Inflammatory macrophage treated with lipopolysaccharide for 1 hour (primary cell): ENCODE measurements at places on chromosomes 2 and 18.

- DNase-seq: no peak
Measured at GRCh38 chr2:178732913-178733312, 74.3 kb downstream of the TTN start.

- DNase-seq: no peak
Measured at GRCh38 chr18:63266888-63267790, 52.4 kb downstream of the BCL2 start.

- no peak for DNase-seq
Measured at GRCh38 chr2:193841384-193842150, 1646.8 kb upstream of the TMEFF2 start.

GRCh38 chr18:70415823-70416488, 127.1 kb downstream of the SOCS6 start:
- DNase-seq: no peak

DNA sequence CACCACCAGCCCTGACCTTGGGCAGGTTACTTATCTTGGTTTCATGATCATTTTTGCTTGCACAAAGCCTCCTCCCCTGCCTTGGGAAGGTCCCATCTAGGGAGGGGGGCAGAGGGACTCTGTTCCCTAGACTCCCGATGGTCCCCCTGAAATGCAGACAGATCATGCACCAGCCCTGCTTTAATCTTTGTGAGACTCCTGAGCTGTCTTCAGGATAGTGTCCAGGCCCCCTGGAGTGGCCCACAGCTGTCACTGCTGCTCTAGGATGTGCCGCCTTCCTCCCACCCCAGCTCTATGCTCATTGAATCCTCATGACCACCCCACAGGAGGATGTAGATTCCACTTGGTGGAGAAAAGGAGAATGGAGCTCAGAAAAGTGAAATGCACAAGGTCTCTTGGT, 28.0 kb downstream of the PCARE start:
- no peak for DNase-seq

DNA sequence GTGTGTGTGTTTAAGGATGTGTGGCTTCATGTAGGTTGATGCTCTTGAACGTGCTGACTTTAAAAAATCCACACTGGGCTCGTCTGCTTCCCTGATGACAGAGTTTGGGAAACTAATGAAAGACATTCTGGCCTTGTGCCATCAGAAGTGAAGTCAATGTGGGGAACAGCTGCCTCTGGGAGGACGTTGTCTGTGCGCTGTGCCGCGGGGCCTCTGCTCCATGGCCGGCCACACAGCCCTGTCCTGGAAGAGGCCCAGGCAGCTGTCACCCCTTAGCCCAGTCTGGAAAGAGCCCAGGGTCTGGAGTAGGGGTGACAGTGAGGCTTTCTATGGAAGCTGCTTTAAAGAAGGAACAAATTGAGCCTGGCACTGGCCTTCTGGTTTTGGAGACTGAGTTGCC, 155.8 kb downstream of the SH3RF3 start:
- DNase-seq: no peak

DNA sequence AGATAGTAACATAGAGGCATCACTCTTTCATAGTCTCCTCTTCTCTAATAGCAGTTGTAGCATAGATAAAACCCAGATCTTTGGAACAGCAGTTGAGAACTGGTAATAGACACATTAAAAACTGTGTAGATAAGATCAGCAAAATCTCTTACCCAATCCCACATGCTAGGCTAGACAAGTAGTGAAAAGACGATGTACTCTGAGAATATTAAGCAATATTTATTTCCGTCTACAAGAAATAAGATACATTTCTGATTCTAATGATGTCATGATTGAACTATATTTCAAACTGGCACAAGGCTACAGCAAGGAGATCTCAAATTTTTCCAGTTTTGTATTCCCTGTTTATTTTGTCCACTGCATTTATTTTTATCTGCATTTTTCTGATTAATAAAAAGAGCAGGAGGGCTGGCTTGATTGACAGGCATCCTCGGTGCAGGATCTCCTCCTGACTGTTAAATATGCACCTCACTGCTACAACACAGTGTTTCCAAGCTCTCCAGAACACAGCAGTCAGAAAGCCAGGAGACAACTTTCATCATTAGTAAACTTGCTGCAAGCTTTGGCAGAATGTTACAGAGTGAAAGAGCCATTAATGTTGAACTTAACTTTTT, 73.3 kb upstream of the ATIC start:
- no peak for DNase-seq

- DNase-seq: no peak
Measured at GRCh38 chr2:207227062-207227748, 61.5 kb upstream of the KLF7 start.

GRCh38 chr2:37881397-37881796, 43.7 kb upstream of the RMDN2 start:
- DNase-seq: no peak

DNA sequence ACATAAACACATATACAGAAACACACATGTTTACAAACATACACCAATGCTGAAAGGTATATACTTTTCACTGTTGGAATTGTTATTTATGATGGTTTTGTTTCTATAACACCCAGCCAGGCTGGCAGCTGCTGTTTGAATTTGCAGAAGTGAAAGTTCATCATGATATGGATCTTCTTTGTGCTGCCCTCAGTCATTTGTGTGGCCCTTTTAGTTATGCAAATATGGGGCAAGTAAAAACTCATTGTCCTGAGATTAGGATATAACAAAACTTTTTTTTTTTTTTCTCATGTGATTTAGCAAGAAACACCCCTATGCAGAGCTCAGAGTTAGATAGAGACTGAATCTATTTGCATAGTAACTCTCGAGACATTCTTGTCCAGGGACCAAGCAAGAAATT, 714.1 kb downstream of the KCNJ3 start:
- no peak for DNase-seq

GRCh38 chr2:152431370-152432098, 96.6 kb downstream of the FMNL2 start:
- no peak for DNase-seq

DNA sequence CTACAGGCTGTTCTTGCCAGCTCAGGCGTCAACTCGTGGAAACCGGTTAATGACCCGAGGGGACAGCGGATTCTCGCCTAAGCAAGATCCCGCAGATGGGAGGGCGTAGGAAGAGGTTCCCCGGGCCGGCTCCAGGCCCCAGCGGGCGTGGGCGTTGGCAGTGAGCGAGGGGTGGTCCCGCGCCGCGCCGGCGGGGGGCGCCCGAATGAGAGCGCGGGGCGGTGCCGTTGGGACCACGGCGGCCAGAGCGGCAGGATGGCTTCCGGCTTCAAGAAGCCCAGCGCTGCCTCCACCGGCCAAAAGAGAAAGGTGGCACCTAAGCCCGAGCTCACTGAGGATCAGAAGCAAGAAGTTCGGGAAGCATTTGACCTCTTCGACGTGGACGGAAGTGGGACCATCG, at the start of gene CETN1:
Gene CETN1 (plus strand): TSS at position 227 of the 400 bp plus-strand sequence. CDS start 29 bp downstream, at position 256.
- no peak for DNase-seq

GRCh38 chr2:237213315-237214022, 127.8 kb downstream of the COPS8 start:
- no peak for DNase-seq

DNA sequence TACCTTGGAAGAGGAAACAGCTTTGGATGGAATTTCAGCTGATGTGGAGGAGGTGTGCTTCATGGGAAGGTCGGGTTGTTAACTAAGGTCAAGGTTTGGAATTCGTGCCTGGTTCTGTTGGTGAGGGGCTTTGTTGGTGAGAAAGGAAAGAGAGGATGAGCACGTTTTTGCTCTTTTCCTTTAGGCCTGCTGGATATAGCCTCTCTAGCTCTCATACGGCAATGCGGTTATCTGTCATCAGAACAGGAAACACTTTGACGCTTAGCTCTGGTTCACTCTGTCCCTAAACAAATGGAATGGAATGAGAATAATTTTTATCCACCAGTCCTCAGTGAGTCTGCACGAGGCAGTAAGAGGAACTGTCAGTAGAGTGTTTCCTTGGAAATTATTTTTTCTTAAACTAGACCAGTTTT, 169.7 kb upstream of the NOSTRIN start:
- DNase-seq: no peak

- no peak for DNase-seq
Measured at GRCh38 chr2:88216641-88217040, 46.5 kb downstream of the THNSL2 start.

DNA sequence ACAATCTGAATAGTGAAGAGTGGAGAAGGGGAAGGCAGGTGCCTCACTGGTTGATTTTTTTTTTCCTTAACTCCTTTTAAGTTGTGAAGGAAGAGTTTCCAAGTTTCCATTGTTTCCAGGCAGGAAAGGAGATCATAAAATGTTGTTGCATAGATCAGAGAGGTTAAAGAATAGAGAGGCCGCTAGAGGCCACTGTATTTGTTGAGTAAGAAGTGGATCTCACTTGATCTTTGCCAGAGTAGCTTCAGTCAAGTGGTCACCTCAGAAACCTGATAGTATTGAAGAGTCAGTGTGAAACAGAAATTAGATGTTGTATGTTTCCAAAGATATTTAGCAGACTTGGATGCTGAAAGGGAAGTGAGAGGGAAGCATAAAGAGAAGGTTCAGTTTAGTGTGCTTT, 17.6 kb downstream of the CTNNA2 start:
- no peak for DNase-seq

DNA sequence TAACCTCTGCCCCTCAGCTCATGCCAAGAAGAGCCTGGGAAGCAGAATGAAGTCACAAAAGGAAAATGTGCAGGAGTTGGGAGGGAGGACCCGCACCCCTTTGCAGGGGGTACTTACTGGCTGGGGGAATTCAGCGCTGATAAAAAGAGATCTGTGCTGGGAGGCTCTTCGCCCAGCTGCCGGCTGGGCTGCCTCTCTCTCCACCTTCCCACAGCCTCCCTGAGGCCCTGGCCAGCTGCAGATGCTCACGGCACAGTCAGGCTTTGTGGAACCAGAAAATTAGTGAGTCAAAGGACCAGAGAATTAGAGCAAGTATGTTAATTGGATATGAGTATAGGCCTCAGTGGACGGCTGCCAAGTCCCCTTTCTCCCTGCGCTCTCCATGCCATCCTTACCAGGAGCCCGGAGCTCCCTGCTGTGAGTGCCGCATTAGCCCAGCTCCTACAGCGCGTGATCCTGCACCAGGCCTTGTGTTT, 181.7 kb upstream of the SH3BP4 start:
- DNase-seq: no peak

DNA sequence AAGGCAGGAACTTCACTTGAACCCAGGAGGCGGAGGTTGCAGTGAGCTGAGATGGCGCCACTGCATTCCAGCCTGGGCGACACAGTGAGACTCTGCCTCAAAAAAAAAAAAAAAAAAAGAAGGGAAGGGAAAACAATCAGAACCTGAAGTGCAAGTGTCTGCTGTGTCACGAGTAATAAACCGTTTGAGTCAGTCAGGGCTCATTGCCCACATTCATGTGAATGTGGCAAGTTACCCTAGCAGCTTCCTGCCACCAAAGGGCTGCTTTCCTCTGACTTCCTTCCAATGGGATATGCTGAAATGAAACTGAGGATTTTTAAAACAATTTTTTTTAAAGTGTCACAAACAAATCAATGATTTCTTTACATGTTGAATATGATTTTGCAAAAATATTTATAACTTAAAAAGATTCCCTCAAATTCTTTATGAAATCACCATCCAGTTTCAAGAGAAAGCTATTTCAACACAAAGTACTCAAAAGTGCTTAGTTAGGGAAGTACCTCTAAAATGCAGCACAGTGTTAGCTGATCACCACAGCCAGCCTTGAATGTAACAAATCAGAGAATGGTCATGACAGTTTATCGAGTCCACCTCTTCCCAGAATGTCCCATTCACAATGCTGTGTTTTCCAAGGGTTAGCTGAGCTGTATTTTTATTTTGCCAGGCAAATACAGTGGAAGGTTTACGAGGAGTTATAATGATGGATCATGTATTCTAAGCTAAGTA, 36.4 kb downstream of the WDSUB1 start:
- DNase-seq: peak; percentile 87

DNA sequence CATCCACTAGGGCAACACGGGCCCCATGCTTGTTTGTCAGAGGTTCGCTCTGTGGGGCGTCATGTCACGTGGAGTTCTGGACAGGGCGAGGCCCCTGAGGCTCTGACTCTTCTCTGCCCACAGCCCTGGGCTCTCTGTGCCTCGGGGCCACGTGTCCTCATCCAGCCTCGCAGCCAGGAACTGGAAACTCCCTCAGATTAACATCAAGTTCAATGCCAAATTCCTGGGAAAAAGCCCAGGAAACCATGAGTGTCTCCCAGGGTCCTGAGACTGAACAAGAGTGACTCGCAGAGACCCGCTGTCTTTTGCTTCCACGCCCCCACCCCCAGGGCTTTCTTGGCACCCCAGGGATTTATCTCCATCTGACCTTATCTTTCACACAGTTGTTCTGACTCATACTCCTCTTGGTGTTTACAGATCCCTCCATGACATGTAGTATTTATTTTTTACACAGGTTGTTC, 174.0 kb upstream of the PIEZO2 start:
- DNase-seq: no peak

GRCh38 chr2:159867567-159868361, 69.8 kb upstream of the CD302 start:
- DNase-seq: no peak

GRCh38 chr2:58207189-58207588, 33.9 kb downstream of the FANCL start:
- DNase-seq: no peak

GRCh38 chr2:16166327-16166981, 226.1 kb downstream of the MYCN start:
- DNase-seq: no peak

GRCh38 chr2:230872968-230873660, 8.4 kb downstream of the ITM2C start:
- DNase-seq: no peak

DNA sequence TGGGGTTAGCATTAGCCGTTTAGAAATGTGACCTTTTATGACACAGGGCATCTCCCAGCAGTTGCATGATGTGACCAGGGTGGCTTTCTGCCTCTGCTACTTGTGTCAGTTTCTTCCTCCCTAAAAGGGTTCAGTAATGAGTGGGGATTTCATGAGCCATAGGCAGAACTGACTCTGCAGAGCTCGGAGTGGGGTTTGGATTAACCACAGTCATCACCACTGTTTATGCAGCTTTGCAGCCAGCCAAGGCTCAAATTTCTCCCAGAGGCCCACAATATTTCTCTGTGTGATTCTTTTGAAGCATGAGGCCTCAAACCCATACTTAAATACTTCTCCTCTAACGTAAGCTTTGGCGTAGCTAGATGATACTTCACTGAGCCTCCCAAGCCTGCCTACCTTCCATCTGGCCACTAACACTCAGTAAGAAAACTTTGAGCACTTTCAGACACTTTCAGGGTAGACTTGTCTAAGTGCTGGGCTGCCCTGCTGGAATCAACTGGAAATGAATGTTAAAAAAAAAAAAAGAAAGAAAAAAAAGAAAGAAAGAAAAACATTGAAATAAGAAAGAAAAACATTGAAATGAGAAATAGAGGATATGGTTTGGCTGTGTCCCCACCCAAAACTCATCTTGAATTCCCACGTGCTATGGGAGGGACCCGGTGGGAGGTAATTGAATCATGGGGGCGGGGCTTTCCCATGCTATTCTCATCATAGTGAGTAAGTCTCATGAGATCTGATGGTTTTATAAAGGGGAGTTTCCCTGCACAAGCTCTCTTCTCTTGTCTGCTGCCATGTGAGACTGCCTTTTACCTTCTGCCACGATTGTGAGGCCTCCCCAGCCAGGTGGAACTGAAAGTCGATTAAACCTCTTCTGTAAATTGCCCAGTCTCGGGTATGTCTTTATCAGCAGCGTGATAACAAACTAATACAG, 11.5 kb upstream of the LAPTM4A start:
- no peak for DNase-seq

- no peak for DNase-seq
Measured at GRCh38 chr2:70757966-70758365, 10.0 kb downstream of the ADD2 start.
